Aorta (tissue), 5 donors: ENCODE measurements at places on chromosomes 12 and 14. TPM values are rescaled to one million over a fixed set of nuclear protein-coding genes. Genes with fewer than 3 reads are reported as not detected.

SPIC gene
- 0.33 TPM for total RNA-seq

RNASE7 gene
- total RNA-seq = not detected

SLC2A14 gene
- total RNA-seq = 3.6 TPM

APOLD1 gene
- 94.0 TPM for total RNA-seq

OR6S1 gene
- not detected for total RNA-seq

PRH2 gene
- total RNA-seq = not detected

HCFC2 gene
- total RNA-seq = 32.3 TPM

DNA sequence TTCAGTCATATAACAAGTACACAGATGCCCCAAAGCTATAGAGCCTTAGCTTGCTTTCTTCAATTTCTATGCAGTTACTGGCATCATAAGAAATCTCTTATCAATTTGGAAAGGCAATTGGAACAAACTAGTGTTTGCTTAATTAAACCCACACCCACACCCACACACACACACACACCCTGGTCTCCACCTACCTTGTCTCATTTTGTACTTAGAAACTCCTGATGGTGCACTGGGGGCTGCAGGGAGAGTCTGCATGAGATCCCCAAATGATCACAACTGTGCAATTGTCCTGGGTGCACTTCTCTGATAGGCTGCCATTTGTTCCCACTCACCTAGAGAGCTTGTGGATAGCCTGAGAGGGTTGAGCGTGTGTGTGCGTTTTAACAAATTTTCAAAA is 40.5 kb upstream of the PTCSC3 start:
- DNase-seq = no peak
- no peaks in the 10 kb centered on the region for H3K36me3 ChIP-seq
- no peak overlapping the region for H3K4me3 ChIP-seq
- H3K4me1 ChIP-seq = no peaks in the 10 kb centered on the region
- H3K27me3 ChIP-seq = no peaks in the 10 kb centered on the region
- no peak overlapping the region for H3K27ac ChIP-seq

GRCh38 chr14:100282766-100283419 is 23.4 kb downstream of the SLC25A29 start:
- no peaks in the 10 kb centered on the region for H3K36me3 ChIP-seq
- H3K27ac ChIP-seq = no peak overlapping the region
- DNase-seq = peak; percentile 47
- no peak overlapping the region for H3K4me3 ChIP-seq
- H3K4me1 ChIP-seq = no peaks in the 10 kb centered on the region
- no peaks in the 10 kb centered on the region for H3K27me3 ChIP-seq

DNA sequence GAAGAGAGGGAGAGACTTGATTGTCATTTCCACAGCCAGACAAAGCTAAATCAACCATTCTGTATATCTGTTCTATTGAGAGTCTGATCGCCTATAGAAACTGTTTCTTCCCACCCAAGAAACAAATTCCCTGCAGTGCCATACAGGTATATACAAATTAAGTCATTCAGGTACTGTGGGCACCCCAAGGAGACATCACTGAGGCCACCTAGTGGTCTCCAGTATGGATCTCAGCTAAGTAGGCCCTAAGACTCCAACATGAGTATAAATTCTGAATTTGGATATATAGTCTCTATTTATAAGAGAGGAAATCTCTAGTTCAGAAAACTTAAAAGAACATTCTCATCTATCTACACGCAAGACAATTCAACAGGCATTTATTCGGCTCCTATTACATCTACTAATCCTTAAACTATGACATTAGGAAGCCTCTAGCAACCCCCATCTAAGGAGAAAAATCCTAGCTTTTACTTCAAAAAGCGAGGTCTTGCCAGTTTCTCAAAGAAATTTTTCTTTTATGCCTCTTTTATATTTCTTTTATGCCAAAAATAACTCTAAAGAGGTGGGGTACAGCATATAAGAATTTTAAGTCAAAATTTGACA is 62.6 kb downstream of the DCAF5 start:
- no peaks in the 10 kb centered on the region for H3K27me3 ChIP-seq
- H3K27ac ChIP-seq = no peak overlapping the region
- no peaks in the 10 kb centered on the region for H3K36me3 ChIP-seq
- DNase-seq = no peak
- H3K4me3 ChIP-seq = no peak overlapping the region

GRCh38 chr14:38213001-38213400 is 5.3 kb downstream of the SSTR1 start:
- no peak overlapping the region for H3K4me3 ChIP-seq
- H3K27me3 ChIP-seq = no peaks in the 10 kb centered on the region
- H3K4me1 ChIP-seq = no peaks in the 10 kb centered on the region
- no peak for DNase-seq
- H3K27ac ChIP-seq = no peak overlapping the region

DNA sequence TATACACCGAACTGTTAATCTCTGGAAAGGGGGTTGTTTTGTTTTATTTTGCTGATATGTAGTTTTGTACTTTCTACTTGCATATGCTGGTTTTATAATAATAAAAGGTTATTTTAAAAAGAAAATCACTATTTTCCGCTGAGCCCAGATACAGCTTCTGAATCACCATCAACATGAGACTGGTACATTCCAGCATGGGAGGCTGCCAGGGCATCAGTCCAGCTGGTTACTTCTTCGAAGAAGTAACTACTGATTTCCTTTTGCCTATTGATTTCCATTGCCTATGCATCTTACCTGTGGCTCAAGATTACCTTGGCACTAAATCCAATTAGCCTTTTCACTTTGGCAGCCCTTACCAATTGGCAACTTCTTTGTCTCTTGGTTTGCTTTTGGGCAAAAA is 11.7 kb upstream of the OSBPL8 start:
- H3K27ac ChIP-seq = no peak overlapping the region
- no peaks in the 10 kb centered on the region for H3K36me3 ChIP-seq
- H3K4me3 ChIP-seq = no peak overlapping the region
- no peak for DNase-seq

DNA sequence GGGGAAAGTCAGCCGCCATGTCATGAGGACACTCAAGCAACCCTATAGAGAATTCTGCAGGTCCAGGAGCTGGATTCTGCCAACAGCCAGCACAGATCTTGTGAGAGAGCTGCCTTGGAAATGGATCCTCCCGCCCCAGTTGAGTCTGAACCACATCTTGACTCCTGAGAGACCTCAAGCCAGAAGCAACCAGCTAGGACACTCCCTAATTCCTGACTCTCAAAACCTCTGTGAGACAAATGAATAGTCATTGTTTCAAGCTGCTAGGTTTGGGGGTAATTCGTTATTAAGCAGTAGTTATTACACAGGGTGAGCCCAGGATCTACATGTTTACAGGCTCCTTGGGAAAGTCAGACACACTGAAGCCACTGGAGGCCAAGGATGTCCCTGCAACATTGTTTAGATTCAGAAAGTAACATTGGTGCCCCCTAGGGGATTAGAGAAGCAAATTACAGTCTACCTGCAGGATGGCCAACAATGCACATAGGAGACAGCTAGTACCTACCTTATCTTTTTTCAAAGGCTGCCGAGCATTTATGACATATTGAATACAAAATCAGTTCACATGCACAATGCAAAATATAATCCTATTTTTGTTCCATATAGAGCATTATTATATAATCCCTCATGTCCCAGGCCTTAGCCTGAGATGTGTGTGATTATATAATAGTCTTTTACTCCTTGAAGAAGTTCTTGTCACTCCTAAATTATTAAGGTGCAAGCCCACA is 57.9 kb upstream of the FICD start:
- H3K27me3 ChIP-seq = no peaks in the 10 kb centered on the region
- no peaks in the 10 kb centered on the region for H3K36me3 ChIP-seq
- no peak overlapping the region for H3K27ac ChIP-seq

- H3K36me3 ChIP-seq = no peaks in the 10 kb centered on the region
- no peak overlapping the region for H3K4me3 ChIP-seq
- no peak overlapping the region for H3K27ac ChIP-seq
- no peaks in the 10 kb centered on the region for H3K4me1 ChIP-seq
These were observed 96.8 kb upstream of the NTF3 start for GRCh38 chr12:5335069-5335468.

DNA sequence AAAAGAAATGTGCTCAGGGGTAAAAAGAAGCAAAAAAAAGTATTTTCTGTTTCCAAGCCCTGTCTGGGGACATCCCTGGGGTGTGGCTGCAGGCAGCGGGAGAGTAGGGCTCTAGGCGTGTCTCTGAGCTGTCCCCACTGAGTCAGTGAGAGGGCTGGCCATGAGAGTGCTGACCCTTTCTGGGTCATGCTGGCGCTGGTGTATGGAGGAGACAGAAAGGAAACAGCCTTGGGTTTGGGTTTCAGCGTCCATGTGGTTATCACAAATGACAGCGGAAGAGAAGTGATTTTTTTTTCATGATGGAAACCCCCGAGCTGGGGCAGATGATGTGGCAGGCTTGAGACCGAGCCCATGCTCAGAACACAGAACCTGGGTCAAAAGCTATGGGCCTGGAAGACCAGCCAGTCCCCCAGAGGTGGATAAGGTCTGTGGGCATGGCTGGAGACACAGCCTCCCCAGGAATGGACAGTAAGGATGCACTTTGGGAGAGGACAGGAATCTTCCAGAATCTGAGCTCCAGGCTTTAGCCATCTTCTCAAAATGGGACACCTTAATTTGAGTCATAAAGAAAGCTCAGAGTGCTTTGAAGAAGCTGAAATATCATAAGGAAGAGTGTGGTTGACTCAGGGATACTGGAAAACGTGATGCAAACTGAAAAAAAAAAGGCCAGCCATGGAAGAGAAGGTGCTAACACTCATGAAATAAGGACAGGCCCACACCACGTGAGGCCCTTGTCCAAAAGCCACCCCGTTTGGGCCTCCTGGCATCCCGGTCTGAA is 36.2 kb downstream of the SYNE3 start:
- no peaks in the 10 kb centered on the region for H3K4me1 ChIP-seq
- DNase-seq = peak; percentile 80
- no peaks in the 10 kb centered on the region for H3K36me3 ChIP-seq
- no peak overlapping the region for H3K27ac ChIP-seq
- no peak overlapping the region for H3K4me3 ChIP-seq

GRCh38 chr14:63193236-63193635 is 11.0 kb upstream of the RHOJ start:
- no peak overlapping the region for H3K27ac ChIP-seq
- DNase-seq = no peak
- no peaks in the 10 kb centered on the region for H3K4me1 ChIP-seq
- H3K36me3 ChIP-seq = no peaks in the 10 kb centered on the region
- H3K4me3 ChIP-seq = no peak overlapping the region
